A549 treated with RU486 at 1 μM for 4 hours (cell line): ENCODE measurements at places on chromosomes 3 and 15. TPM values are rescaled to one million over a fixed set of nuclear protein-coding genes. Genes with fewer than 3 reads are reported as not detected.

The GLDN gene
- total RNA-seq: 0.09 TPM in 1 of 5 replicates, not detected in the others

The SATB1 gene
- 0.09 to 0.14 TPM in 2 of 5 replicates, not detected in the others for total RNA-seq

The ACP3 gene
- 0.06 to 0.26 TPM in 2 of 5 replicates, not detected in the others for total RNA-seq

The SNAPC5 gene
- 44.1 to 57.6 TPM (median 49.2 TPM) in 5 replicates for total RNA-seq

The RBMS3 gene
- 0.40 to 0.91 TPM (median 0.58 TPM) in 5 replicates for total RNA-seq

The LYZL4 gene
- not detected in 5 replicates for total RNA-seq

The SNX22 gene
- 0.43 to 0.77 TPM (median 0.64 TPM) in 5 replicates for total RNA-seq

The KLHL6 gene
- not detected in 5 replicates for total RNA-seq

The PIGZ gene
- total RNA-seq: 1.0 to 2.2 TPM (median 1.5 TPM) in 5 replicates

The PCOLCE2 gene
- 29.1 to 38.5 TPM (median 33.5 TPM) in 5 replicates for total RNA-seq

The CLDN18 gene
- total RNA-seq: not detected in 5 replicates

The ZSCAN29 gene
- total RNA-seq: 7.9 to 11.5 TPM (median 9.0 TPM) in 5 replicates

The SCN11A gene
- total RNA-seq: not detected in 5 replicates

The LSAMP gene
- total RNA-seq: 0.07 to 0.24 TPM (median 0.10 TPM) in 4 of 5 replicates, not detected in the other

The ADIPOQ gene
- not detected in 5 replicates for total RNA-seq
